ENCODE measurements at places on chromosomes 2 and 18. TPM values are rescaled to one million over a fixed set of nuclear protein-coding genes. Genes with fewer than 3 reads are reported as not detected.

DNA sequence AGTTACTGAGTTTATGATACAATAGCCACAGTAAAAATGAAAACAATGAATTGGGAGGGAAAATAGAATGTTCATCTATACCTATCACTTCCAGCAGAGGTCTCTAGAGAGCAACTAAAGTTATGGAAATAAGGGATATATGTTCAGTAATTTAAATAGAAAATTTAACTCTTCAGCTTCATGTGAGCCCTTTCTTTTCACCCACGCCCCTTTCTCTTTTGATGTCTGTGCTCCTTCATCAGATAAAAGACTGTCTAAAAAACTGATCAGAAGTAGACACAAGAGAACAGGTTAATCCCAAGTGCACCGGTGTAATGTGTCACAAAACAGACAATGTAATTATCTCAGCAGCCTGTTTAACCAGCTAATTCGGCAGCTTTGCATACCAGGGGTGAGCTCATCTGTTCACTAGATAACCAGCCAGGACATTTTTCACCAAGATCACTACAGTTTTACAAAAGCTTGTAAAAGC is 238.5 kb upstream of the ERBB4 start:
- DNase-seq, result no peak

DNA sequence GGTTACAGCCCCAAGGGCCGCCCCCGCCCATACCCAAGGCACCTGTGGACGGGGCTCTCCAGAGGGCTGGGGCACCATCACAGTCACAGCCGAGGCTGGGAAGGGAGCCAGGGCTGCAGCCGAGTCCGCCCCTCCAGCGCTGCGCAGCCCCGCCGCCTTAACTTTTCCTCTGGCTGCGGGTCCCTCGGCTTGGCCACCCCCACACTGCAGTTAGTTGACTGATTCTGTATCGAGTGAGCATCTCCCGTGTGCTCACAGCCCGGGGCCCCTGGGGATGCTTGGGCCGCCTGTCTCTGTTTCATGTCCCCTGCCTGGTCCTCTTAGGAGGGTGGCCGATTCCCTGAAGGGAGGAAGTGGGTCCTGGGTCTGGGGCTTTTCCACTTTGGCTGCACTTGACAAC is 33.7 kb downstream of the EMILIN2 start:
- DNase-seq, result no peak

GRCh38 chr18:13176847-13177246 is 41.7 kb upstream of the LDLRAD4 start:
- DNase-seq, result no peak

DNA sequence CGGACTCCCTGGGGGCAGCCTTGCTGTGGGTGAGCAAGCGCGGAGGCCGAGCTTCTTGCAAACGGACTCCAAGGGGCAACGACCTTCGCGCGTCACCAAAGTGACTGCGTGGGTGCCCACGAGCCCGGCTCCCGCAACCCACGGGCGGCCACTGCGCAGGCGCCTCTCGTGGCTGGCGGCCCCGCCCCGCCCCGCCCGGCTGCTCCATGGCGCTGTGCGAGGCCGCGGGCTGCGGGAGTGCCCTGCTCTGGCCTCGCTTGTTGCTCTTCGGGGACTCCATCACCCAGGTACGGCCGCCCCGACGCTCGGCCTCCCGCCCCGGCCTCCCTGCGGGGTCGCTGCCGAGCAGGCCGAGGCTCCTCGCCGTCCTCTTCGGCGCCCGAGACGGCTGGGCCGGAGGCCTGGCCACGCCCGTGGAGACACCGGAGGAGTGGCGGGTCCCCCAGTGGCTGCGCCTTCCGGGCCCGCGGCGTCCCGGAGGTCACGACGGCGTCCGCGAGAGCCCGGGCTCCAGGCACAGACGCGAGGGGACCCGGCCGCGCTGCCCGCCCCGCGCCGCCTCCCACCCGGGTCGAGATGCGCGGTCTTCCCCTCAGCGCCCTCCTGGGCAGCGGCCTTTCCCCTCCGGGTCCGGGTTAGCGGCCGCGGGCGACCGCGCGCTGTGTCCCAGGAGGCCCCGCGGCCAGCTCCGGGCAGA is at the start of gene IAH1:
Gene IAH1, plus strand, starts transcription at position 191 of the 697 bp plus-strand sequence. Its CDS starts 16 bp downstream, at position 207.
- DNase-seq, result peak; percentile 90

GRCh38 chr18:61998957-61999356 is 106.2 kb upstream of the RNF152 start:
- no peak for DNase-seq

DPP10 gene
- not detected for polyA plus RNA-seq

- DNase-seq, result no peak
Observed at GRCh38 chr2:184006998-184007397, 591.3 kb upstream of the ZNF804A start.

GRCh38 chr2:136394136-136395060 is 276.4 kb upstream of the CXCR4 start:
- no peak for DNase-seq
